ENCODE measurements at places on chromosomes 7 and 10.
A peak's percentile ranks its signal among the peaks of the same experiment; 100 is the strongest.

GRCh38 chr7:100602889-100603725 is 944 bp downstream of the PCOLCE start:
- no peak for DNase-seq

GRCh38 chr7:47600199-47601118 is 18.5 kb upstream of the TNS3 start:
- no peak for DNase-seq

DNA sequence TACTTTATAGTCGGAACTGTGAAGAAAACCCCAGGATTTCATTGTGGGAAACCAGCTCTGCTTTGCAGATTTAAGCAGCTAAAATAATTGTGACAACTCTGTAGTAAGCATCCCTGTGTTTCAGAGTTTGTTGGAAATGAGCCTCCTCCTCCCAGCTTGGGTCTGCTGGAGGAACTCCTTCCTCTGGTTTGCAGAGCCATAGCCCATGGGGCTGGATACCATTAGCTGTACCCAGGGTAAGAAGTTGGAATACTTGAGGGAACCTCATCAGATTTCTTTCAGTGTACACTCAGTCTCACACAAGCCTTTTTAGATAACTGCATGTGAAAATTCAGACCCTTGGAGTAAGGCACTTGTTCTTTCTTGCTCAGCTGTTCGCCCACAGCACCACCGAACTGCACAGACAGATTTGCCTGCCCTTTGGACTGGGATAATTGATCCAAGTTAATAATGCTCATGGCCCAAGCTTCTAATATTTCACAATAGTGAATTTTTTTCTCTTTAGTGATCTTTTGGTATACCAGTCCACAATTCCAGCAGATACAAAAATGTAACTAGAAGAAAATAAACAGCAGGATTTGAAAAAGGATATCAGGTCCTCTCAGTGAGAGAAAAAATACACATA is 467.4 kb upstream of the FZD8 start:
- DNase-seq, result no peak

DNA sequence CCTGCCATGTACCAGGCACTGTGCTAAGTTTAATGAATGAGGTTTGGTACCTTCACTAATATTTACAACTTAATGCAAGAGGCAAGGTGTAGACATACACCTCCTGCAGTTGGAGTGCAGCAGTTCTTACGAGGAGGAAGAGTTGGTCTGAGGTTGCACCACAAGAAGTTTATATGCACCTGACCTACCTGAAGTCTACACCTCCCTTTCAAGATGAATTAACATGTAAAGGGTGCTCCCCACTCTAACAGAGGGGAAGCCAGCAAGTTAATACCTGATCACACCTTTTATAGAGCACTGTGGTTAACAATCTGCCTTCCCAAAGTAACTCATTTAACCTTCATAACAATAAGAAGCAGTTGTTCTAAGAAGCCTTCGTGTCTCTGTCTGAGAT is 120.0 kb downstream of the LYZL1 start:
- no peak for DNase-seq

DNA sequence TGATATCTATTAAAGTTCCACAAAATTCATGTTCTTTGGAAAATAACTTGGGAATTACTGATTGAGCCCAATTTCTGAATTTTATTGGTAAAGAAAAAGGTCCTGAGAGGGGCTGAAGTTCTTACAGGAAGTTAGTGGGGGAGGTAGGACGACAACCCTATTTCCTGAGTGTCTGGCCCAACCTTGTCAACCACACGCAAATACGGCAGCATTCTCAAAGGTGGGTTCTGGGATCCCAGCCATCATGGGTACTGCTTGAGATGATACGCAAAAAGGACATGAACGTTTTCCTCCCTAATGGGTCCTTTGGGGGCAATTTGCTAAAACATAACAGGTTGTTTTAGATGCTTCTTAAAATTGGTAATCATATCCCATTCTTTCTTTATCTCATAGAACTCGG is 2.7 kb upstream of the PDCD4 start:
- DNase-seq, result peak; percentile 30

- no peak for DNase-seq
Measured at GRCh38 chr10:16893664-16894063, 76.4 kb upstream of the RSU1 start.

DNA sequence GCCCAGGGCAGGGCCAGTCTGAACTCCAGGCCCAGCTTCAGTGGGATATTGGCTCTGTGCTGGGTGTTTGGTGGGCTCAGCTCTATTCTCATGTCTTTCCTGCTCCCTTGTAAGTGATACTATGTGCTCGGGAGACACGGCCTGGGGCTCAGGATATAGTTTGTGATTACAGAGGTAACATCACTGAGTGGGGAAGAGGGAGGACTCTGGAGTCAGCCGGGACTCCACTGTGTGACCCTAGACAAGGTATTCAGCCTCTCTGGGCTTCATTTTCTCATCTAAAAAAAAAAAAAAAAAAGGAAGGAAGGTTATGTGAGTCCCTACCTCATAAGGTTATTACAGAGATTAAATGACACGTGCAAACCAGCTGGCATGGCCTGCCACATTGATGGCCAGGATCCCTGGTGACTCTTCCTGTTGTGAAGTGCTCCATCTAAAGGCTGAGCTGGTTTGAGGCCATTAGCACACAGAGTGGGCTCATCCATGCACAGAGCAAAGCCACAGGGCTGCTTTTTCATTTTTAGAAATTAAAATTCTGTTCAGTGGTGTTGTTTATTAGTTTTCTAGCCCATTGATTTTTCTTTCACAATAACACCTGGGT is 15.7 kb downstream of the SLC13A4 start:
- no peak for DNase-seq

- no peak for DNase-seq
Measured at GRCh38 chr7:130903358-130903974, 169.5 kb upstream of the KLF14 start.

DNA sequence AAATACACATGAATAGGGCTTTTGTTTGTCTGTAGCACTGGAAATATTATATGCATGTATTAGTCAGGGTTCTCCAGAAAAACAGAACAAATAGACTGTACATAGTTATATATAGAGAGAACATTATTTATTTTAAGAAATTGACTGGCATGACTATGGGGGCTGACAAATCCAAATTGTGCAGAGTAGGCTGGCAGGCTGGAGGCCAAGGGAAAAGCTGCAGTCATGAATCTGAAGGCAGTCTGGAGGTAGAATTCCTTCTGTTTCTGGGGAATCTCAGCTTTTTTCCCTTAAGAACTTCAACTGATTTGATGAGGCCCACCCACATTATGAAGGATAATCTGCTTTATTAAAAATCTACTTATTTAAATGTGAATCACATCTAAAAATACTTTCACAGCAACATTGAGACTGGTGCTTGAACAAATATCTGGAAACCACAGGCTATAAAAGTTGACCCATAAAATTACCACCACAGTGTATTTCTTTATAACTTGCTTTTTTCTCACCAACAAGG is 344.2 kb upstream of the KIAA1217 start:
- DNase-seq, result no peak
